Myocyte (in vitro differentiated cells): ENCODE measurements at places on chromosomes 12 and 14.
A peak's percentile ranks its signal among the peaks of the same experiment; 100 is the strongest.

DNA sequence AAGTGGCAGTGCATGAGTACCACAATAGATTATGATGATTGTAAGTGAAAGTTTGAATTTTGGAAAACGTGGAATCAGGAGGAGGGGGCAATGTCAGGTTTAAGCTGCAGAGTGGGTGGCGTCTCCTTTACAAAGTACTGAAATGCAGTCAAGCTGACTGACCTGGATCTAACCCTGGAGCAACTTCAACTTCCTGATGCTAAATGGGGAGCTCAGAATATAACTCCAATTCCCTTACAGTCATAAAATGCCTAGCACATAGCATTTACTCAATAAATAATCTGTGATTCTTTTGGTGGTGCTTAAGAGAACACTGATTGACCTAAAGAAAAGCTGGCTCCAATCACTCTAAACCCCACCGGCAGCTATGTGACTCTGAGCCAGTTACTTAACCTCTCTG is 38.5 kb downstream of the CCDC60 start:
- no peak for DNase-seq

DNA sequence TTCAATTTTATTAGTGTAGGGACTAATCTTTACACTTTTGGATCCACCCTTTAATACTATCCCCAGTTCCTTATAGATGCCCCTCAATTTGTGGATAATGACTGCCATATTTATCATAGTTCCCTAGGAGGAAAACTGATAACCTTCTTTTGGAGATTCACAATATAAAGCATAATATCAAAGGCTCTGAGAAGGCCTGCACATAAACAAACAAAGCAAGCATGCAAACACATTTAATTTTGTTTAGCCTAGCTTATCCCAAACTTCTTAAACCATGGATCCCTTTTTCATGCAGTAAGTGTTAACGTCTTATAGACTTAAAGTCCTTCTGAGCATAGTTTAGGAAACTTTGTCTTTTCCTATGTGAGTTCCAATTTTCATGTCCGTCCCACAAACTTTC is 290.4 kb upstream of the TBX3 start:
- no peak for DNase-seq

DNA sequence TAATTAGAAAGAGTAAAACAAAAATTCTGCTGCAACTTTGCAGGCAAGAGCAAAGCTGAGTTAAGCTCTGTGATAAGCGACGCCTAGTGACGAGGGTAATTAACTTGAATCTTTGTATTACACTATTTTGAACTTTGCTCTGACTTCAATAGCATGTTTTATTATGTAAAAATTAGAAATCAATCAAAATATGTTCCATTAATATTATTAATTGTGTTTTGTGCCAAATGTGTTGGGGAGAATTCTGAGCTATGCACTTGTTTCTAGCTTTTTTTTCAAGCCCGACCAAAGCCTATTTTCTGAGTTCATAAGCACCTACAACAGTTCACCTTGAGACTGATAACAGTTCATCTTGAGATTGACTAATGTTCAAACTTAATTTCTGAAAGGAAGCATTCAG is 90.1 kb upstream of the PDE3A start:
- no peak for DNase-seq

- no peak for DNase-seq
Measured at GRCh38 chr12:76623931-76624330, 64.4 kb upstream of the OSBPL8 start.

- DNase-seq, result peak; percentile 87
Measured at GRCh38 chr12:122850695-122851350, 15.6 kb downstream of the HIP1R start.

DNA sequence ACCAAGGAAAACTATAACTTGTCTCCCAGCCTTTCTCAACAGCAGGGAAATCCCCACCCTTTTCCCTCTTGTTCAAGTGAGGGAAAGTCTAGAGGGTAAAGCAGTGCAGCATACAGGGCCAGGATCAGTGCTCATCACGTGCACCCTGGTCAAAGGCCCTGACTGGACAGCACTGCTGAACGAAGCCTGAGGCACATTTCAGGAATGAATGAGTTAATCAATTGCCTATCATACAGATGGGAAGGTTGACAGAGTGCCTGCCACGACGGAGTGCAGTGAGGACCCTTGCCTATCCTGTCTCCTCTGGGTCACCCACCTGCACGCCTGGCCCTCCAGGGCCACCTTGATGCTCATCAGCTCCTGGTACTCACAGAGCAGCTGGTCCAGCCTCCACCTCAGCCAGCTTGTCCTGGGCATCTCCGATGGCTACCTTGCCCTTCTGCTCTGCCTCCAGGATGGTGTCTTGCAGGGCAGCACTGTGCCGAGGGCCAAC is 11.7 kb upstream of the KRT73 start:
- no peak for DNase-seq

- no peak for DNase-seq
Measured at GRCh38 chr12:14849661-14850060, 6.3 kb upstream of the ART4 start.

GRCh38 chr14:71645656-71646055 is 286.6 kb upstream of the RGS6 start:
- DNase-seq, result no peak

DNA sequence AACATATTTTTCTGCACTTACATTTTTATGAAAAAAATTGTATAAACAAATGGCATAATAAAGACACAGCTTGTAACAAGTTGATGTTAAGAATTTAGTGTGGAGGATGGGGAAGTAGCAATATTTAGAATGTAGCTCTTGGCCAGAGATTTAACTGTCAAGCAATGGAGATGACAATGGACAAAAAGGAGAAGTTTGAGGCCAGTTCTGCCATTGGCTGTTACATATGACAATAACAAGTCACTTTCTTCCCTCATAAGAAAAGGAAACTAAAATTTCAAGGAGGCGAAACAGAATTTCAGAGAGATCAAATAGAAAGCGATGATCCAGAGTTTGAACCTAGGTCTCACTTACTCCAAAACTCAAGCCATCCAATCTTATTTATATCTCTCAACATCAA is 122.8 kb upstream of the CCDC175 start:
- no peak for DNase-seq

- no peak for DNase-seq
Measured at GRCh38 chr14:82549306-82549990, 1015.8 kb upstream of the SEL1L start.

DNA sequence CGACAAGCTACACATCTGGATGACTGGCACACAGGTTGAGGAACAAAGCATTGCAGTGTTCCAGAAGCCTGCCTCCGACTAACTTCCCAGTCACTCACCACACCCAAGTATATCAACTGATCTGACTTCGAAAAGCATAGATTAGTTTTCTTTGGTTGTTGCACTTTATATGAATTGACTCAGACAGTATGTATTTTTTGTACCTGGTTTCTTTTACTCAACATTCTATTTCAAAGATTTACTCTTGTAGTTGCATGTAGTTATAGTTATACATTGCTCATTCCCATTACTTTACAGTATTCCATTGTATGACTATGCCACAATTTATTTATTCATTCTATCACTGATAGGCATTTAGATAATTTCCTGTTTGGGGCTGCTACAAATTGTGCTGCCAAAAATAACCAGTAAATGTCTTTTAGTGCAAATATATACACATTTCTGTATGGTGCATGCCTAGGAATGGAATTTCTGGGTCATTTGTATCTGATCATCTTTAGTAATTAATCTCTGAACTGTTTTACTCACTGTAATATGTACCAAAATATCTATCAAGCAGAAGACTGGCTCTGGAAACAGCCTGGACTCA is 17.8 kb downstream of the PLCZ1 start:
- DNase-seq, result no peak

DNA sequence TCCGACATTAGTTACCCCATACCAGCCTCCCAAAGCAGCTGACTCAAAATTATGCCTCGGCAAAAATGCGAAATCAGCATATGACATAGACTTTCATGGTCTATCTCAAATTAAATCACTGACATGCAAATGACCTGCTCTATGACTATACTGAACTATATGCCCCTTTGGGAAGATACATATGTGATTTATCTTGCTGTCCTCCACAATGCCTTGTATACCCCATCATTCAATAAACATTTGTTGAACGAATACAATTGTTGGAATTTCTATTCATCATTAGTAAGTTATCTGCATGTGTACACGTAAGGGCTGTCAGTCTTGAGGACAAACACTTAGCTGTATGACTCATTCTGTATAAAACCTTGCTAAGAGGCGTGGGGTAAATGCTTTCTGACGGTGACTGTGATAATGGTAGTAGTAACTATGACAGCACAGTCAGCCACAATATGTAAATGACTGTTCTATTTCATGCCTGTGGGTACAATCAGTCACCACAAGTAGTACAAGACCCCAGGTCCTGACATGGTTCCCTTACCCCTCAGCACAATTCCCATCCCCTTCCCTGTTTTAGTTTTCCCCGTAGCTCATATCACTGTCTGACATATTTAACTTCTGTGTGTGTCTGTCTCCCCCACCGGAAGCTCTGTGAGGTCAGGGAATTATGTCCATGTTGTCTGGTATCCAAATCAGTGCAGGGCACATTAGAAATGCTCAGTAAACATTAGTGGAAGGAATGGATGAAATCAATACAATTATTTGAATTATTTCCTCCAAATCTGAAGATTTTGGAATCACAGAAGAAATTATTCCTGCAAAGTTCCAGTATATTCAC is 42.8 kb downstream of the STXBP6 start:
- peak; percentile 80 for DNase-seq

- DNase-seq, result peak; percentile 46
Measured at GRCh38 chr12:13171921-13172859, 24.3 kb upstream of the EMP1 start.

- DNase-seq, result no peak
Measured at GRCh38 chr14:50667684-50667995, 466 bp downstream of the SAV1 start.

DNA sequence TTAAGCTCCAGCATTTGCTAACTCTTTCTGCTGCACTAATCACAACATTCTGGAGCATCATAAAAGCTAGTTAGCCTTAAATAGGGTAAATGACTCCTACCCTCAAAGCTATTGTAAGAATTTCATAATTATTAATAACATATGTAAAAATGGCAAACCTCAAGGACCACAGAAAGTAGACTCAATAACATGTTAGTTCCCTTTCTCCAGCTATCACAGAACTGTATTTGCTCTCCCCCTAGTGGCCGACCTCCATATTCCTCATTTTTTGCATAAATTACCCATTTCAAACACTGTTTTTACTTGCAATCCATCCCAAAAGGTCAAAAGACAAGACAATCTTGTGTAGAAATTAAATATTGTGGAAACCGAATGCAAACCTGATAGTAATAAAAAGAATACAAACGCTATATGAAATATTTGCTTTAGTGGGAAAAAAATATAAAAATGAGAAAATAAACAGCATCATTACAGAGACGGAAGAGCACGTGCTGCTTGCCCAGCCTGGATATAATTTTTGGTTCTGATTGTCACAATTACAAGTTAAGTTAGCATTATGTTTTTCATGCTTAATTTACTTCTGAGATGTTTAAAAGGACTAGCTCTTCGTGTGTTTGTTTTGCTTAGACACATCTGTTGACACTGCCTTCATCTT is 97.9 kb downstream of the RERGL start:
- peak; percentile 56 for DNase-seq

DNA sequence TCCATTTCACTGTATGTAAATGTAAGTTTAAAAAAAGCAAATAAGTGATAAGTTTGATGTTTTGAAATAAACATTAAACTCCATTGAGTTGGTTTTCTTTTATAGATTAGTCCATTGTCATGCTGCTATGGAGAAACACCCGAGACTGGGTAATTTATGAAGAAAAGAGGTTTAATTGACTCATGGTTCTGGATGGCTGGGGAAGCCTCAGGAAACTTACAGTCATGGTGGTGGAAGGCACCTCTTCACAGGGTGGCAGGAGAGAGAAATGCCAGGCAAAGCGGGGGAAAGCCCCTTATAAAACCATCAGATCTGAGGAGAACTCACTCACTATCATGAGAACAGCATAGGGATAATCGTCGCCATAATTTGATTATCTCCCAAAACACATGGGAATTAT is 48.4 kb upstream of the OXA1L start:
- no peak for DNase-seq

DNA sequence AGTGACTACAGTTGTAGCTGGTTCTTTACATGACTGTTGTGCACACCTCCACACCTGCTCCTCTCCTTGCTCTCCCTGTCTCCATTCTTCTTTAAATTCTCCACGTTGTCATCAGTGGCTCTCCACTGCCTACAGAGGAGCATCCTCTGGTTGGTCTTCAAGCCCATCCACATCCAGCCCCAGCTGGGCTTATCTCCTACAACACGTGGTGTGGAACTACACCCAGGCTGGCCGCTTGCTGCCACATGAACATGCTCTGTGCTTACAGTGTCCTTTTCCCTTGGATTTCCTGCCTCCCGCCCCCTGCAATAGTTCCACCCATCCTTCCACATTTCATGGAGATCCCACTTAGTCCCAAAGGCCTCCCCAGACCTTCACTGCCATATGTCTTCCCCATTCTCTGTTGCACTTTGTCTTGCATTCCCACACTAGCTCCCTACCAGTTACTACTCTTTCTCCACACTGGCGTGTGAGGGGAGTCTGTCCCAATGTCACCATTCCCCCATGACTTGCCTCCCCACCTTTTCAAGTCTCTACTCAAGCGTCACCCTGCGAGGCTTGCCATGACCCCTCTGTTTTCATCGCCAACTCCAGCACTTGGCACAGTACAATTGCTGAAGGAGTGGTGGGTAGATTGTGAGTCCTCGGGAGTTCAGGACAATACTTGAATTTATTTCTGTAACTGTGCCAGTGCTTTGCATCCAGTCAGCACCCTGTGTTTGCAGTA is 9.8 kb upstream of the MCRS1 start:
- DNase-seq, result no peak

GRCh38 chr12:116708826-116709756 is 28.8 kb downstream of the SPRING1 start:
- DNase-seq, result peak; percentile 74

GRCh38 chr12:82448911-82449578 is 90.7 kb downstream of the METTL25 start:
- DNase-seq, result no peak

GRCh38 chr14:21804981-21805380 is 131.4 kb upstream of the OR4E1 start:
- no peak for DNase-seq

DNA sequence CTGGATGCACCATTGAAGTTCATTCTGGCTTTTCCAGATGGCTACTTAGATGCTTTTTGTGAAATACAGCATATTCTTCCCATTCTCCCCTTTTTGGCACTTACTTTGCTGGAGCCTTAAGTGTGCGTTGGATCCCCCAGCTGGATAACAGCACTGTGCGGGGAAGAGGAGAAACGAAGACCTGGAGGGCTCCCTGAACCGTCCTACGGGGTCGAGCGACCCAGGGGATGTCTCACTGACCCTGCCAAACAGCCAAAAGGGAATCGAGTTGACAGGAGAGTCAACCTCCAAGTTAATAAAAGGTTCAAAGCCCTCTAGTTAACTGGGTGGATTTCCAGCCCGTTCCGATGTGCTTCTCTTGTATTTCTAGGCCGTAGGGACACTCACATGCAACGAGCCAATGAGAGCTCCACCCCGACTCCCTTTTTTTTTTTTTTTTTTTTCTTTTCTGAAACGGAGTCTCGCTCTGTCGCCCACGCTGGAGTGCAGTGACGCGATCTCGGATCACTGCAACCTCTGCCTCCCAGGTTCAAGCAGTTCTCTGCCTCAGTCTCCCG is 1.0 kb upstream of the CAMKK2 start:
- DNase-seq, result no peak

GRCh38 chr12:89187507-89187906 is 164.8 kb downstream of the DUSP6 start:
- DNase-seq, result no peak
